Stimulated activated CD4-positive, alpha-beta T cell treated with anti-CD3 and anti-CD28 coated beads, Interleukin-15, amount 100 ng/mL, for 1 hour (primary cell): ENCODE measurements at places on chromosomes 13 and 19.

DNA sequence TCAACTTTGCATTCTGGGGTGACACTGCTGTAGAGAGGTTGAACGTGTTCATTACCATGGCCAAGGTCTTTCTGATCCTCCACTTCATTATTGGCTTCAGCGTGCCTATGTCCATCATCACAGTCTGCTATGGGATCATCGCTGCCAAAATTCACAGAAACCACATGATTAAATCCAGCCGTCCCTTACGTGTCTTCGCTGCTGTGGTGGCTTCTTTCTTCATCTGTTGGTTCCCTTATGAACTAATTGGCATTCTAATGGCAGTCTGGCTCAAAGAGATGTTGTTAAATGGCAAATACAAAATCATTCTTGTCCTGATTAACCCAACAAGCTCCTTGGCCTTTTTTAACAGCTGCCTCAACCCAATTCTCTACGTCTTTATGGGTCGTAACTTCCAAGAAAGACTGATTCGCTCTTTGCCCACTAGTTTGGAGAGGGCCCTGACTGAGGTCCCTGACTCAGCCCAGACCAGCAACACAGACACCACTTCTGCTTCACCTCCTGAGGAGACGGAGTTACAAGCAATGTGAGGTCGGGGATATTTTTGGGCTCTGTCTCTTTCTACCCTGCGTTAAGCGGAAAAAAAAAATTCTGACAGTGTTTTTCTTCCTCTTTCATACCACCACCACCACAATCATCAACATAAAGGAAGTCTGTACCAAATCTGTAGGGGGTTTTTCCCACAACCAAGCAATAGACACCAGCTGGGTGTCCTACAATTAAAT, 29.5 kb downstream of the FPR3 start:
- DNase-seq, result no peak

GRCh38 chr13:103614761-103615160, 548.5 kb upstream of the SLC10A2 start:
- DNase-seq, result no peak

GRCh38 chr13:72537395-72537780, 190.0 kb downstream of the MZT1 start:
- DNase-seq, result no peak

- no peak for DNase-seq
These were observed 2.9 kb downstream of the SUPT5H start for GRCh38 chr19:39448271-39448670.

GRCh38 chr19:44993526-44993925, 7.7 kb upstream of the RELB start:
- DNase-seq, result no peak

DNA sequence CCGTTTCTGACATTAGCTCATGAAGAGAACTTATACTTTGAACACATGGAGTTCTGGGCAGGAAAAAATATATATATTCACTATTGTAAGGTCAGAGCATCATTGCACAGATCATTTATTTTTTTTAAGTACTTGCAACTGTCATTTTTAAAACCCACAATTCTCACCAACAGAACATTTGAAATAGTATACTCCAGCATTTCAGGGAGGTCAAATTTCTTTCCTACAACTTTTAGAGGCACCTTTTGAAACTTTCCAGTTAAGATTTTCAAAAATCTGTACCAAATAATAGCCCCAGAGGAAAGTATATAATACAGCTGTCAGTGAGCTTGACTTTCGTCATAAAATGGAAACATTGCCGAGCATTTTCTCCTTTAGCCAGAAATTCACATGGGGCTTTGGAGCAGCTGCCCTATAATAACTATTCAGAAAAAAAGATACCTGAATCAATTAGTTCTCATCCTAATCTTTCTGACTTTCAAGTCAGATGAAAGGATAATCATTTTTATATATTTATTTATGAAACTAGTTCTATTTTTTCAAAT, 10.9 kb downstream of the KCTD12 start:
- no peak for DNase-seq

- DNase-seq, result no peak
These were observed 1526.5 kb upstream of the SLC10A2 start for GRCh38 chr13:104592545-104593250.
